ENCODE measurements at places on chromosomes 2 and 18.

DNA sequence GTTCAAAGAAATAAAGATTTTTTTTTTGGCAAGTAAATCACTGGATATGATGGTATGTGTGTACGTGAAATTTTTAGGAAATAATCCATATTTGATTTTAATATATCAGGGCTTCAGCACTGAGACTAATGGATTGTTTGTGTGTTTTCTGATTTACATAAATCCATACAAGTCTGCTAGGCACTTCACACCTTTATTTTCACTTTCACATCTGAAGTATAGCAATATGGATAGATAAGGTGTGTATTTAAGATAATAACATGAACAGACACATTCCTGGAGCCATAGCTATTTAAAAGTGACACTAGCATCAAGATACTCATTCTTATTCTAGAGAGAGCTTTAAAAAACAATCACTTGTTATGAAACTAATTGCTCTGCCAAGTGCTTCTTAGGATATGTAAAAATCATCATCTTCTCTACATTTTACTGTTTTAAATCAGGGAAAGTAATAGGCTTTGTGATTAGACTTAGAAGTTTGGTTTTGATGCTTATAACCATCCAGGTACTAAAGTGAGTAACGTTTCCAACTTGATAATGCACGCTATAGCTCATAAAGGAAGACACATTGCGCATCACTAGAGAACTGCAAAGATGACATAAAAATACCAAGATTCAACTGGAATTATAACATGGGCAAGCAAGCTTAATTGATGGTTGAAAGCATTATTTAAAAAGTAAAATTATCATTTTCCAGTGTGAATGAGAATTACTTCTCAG, 208.9 kb downstream of the ZEB2 start:
- DNase-seq = no peak

- DNase-seq = no peak
These were observed 256.2 kb upstream of the ZSWIM2 start for GRCh38 chr2:187105218-187105617.

DNA sequence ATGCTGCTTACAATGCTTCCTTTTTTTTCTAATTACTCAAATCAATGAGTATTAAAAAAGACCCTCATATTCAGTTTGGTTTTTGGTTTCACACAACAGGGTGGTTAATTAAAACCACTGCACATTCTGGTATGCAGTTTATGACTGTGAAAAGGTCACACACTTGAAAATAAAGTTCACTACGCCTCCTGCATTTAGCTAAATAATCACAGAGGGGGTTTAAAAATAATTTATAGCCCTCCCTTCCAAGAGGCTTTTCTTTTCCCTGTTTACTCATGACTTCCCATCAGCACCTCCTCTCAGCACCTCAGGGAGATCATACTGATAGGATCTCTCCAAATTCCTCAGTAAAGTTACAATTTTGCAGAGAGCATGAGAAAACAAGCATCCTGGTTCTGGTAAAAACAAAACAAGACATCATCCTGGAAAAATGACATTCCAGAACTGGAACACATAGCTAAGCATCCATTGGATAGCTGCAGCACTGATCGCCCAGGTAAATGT, 129.5 kb upstream of the TMEM200C start:
- DNase-seq = no peak

DNA sequence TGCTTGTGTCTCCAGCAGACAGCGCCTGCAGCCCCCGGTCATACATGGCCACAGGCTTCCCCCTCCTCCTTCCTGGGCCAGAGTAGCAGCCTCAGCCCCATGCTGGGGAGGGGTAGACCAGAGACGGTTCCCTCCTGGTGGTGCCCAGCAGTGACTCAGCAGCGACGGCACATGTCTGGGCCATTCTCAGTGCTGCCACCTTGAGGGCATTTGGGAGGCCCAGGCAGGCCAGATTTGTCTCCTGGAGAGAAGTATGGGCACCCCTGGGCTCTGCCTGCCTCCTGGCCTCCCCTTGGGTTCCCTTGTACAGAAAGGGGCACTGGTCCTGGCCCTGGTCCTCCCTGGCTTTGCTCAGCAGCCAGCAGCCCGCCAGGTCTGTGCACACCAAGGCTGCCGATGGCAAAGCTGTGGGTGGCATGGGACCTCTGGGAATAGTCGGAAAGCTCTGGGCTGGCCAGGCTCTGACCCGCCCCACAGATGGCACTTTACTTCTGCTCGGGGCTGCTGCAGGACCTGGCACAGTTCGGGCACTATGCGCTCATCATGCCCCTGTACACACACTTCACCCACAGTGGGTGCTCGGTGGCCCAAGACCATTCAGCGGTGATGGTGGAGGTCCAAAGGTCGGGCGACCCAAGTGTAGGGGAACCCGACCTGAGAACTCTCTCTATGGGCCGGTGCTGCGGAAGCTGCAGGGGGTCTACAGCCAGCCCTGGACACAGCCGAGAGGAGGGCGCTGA, 11.4 kb upstream of the ALPI start:
- DNase-seq = peak; percentile 21

- peak; percentile 77 for DNase-seq
These were observed 62.2 kb downstream of the ADNP2 start for GRCh38 chr18:80171054-80171872.

DNA sequence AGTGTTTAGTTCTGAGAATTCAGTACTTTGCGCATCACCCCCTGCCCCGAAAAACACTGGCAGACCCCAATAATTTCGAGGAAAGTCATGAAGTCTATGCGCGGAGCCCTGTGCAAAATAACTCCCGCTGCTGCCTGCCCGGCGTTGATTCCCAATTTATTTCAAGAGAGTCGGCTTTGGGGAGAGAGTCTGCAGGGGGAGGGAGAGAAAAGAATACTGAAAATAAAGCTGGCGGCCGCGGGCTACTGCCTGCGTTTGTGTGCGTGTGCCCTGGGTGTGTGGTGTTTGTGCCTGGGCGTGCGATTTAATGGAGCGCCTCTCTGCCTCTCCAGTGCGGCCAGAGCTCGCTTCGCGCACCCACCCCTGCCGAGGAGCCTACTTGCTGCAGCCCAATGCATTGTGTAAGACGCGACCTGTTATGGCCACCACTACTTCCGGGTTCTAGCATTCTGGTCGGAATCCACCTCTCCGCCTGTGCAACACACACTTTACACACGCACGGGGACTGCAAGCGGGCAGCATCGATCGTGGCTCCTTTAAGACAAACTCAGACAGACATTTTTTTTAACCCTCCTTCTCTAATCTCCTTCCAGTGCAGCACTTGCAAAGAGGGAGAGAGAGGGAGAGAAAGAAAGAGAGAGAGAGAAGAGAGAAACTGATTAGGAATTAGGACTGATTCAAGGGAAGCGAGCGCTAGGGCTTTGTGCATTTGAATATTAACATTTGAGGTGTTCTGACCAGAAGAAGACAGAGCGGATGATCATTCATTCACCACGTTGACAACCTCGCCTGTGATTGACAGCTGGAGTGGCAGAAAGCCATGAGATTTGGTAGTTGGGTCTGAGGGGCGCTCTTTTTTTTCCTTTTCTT, at the start of gene MEIS1:
TSS of gene MEIS1 (plus strand) at position 447 of the 870 bp plus-strand sequence. CDS start 732 bp downstream, outside the sequence.
- DNase-seq = peak; percentile 75

DNA sequence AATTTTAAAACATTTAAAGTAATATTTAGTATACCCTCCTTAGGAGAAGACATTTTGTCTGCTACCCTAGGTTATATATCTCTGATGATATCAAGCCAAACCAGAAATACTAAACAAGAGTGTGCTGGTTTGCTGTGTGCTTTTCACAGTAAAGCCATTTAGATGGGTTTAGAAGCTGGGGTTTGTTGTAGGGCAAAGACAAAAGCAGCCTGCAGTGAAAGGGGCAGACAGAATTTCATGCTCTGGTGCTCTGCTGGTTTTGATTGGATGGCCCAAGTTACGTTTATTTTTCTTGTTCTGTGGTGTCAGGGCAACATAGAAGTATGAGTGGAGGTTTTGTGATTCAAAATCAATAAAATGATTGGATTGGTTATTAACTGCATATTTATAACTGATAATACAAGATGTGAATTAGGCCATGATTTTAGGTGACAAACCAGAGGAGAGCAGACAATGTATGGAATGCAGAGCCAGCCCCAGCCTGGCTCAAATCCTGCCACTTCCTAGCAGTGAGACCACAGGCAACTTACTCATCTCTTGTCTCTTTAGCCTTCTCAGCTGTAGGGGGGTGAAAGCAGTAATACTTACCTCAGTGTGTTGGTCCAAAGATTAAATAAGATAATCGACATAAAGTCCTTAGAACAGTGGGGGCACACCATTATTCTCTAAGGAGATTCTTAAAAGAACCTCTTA, 30.9 kb upstream of the IER3IP1 start:
- DNase-seq = no peak

DNA sequence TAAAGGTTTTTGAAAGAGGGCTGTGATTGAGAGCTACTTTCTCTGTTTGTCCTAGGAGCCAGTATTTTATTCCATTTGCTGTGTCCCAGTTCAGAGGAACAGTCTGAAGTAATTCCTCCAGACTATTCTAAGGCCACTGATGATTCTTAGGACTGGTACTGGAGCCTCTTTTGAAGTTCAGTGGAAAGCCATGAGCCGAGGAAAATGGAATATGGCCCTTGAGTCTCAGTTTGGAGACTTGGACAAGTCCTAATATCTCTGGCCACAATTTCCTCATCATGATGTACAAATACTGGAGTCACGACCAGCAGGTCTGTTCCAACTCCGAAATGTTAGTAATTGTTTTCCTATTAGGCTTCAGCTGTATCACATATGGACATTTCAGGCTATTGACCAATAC, 7.1 kb upstream of the COLEC12 start:
- no peak for DNase-seq

- no peak for DNase-seq
These were observed 8.7 kb downstream of the PTH2R start for GRCh38 chr2:208415255-208415654.

- no peak for DNase-seq
These were observed at the start of gene SLC8A1 for GRCh38 chr2:40451918-40452605. TSS of gene SLC8A1 (minus strand) at chr2:40452090.

DNA sequence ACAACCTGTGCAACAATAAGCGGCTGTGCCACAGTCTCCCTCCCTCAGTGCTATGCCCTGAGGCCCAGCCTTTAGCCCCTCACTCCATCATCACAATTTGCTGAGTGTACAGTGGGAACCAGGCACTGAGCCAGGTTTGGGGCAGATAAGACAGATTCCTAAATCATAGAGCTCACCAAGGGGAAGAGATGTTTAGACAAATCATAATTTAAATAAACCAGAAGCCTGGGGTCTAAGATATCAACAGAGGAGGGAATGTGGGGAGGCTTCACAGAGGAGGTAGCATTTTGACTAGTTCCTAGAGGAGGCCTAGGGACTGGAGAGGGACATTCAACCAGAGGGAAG, 139.3 kb upstream of the EPAS1 start:
- no peak for DNase-seq

GRCh38 chr18:32771871-32772580, 797 bp downstream of the KLHL14 start:
- DNase-seq = peak; percentile 73

DNA sequence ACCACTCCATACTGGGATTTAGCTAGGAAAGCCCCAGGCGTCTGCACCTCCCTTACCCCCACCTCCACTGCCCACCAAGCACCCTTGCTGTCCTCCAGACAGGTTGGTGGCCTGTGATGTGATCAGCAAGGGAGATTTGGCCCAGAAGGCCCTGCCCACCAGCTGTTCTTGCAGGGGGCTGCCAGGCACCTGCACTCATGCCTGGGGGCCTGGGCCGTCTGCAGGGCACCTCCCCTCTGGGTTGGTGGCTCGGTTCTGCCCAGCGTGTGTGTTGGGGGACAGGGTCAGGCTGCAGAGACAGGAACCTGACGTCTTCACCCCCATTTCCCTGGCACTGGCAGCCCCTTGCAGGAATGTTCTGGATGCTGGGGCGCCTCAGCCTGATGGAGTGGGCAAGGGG, 5.8 kb downstream of the DNMT3A start:
- DNase-seq = no peak

DNA sequence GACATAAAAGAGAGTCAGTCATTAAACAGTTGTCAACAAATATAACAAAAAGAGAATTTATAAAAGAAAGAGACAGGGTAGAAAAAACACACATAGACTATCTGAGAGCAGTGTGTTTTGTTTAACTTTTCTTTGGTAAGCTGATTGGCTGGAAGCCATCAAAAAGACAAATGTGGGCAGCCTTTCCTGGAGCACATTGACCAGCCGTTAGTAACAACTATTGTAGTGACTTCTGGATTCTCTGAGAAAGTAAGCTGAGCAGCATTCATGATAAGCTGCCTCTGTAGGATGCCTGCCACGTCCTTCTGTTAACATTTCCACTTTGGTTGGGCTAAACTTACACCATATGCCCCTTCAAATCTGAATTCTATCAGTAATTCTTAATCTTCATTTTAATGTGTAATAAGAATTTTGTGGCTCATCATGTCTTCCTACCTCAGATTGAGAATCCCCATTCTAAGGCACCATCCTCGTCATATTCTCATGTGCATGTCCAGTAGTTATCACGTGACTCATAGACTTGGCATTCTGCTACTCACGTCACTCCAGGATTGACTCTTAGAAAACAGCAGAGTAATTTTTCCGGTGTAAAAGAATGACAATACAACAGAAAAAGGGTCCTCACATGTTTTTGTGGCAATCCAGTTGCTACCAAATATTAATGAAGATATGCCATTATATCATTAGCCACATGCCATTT, 43.4 kb upstream of the DNAJC10 start:
- no peak for DNase-seq

DNA sequence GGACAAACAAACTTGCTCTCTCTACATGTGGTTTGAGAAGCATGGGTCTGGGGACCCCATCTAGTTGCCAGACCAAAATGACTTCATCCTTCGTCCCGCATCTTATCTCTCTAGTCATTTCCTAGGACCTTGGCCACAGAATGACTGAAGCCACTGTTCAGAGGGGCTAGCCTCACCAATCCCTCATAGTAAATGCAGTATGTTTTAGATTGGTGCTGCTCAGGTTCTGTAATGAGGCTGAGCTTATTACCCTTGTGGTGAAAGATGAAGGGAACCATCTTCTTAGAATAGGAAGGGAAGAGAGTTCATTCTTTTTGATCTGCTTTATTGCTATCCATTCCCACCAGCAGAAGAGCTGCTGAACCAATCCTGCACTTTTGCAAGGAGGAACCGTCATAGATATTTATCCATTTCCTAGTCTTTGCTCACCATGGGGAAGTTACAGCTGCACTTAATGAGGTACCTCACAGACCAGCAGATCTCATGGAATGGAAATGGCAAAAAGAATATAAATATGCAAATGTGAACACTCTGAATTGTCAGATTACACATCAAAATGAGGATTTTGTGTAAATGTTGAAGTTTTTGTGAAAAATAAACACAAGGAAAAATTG, 436.7 kb downstream of the LPIN1 start:
- DNase-seq = no peak

DNA sequence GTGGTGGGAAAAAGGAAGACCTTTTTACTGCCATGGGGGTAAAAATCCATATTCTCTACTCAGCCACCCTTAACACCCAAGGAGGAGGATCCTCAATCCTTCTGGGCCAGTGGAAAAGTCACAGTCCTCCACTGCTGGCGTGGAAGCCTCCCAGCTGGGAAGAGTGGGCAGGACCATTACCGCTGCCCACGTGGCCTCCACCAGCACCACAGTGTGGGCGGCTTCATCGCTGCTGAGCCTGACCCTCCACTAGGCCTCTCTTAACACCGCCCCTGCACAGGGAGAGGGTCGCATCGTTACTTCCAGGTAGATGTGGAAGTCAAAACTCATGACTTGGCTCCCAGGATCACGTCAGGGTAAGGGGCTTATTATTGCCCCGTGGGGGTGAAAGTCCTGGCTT, 656.5 kb downstream of the SUCLG1 start:
- no peak for DNase-seq
